Amniotic stem cell (primary cell): ENCODE measurements at places on chromosomes 11 and 22.

DNA sequence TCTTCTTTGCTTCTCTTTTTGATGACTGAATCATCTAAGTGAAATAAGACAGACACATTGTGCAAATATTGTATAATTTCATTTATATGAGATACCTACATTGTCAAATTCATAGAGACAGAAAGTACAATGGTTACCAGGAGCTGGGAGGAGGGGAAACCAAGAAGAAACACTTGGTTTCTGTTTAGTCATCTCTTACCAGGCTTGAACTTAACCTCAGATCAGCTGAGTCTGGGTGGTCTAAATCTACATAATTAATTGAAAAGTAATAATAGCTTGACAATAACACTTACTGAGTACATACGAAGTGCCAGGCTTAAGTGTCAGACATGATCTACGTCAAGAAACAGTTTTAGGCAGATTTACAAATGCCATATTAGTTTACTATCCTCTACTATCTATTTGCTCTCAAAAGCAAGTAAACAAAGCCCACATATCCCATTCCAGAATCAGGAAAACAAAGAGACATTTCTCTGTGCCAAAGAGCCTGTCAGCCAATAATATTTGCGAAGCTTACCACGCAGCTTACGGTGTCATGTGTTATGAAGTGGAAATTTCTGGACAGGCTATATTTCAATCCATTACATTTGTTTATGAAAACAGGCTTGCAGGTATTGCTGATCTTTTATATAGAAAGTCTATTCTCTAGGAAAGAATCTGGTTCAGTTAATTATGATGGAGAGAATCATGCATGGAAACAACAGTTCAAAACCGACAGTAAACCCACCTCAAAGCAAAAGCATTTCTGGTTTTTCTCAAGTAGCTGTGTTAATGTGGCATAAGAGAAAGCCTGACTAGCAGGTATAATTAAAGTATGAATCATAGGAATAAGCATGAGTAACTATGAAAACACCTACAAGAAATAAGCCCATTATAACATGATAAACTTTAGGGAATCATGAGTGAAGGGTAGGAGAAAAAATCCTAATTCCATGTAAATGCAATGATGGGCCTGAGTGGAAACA is 2.7 kb upstream of the ARHGAP42 start:
- DNase-seq = no peak

DNA sequence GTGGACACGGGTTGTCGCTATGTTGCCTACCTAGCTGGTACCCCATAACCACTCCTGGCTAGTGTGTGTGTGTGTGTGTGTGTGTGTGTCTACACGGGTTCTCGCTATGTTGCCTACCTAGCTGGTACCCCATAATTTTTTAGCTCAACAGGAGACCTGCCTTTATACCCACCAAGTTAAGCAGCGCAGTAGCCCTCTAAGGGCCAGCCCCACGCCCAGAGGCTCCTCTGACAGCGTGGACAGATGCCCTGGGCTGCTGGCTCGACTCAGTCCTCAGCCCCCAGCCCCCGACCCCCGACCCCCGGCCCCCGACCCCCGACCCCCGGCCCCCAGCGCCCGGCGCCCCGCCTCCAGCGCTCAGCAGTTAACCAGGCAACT is 351 bp upstream of the AKIP1 start:
- DNase-seq = no peak

DNA sequence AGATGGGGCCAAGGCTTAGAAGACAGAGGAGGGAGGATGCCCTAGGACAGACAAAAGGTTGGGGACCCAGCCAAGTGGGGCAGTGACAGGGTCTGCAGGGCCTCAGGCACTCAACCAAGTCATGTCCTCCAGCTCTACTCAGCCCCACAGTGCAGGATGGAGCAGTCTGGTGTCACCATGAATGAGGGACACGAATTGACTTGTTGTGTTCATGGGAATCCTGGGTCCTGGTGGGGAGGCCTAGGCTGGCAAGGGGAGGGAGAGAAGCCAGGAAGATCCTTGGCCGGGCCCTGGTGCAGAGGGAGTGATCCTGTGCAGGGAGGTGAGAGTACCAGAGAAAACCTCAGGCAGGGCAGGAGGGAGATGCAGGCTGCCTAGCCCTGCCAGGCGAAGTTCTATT is 12.0 kb downstream of the P2RY6 start:
- DNase-seq = no peak

- DNase-seq = no peak
These were observed 160.1 kb downstream of the SWAP70 start for GRCh38 chr11:9823887-9824385.

- no peak for DNase-seq
These were observed 5.8 kb upstream of the KDM2A start for GRCh38 chr11:67113231-67113721.

DNA sequence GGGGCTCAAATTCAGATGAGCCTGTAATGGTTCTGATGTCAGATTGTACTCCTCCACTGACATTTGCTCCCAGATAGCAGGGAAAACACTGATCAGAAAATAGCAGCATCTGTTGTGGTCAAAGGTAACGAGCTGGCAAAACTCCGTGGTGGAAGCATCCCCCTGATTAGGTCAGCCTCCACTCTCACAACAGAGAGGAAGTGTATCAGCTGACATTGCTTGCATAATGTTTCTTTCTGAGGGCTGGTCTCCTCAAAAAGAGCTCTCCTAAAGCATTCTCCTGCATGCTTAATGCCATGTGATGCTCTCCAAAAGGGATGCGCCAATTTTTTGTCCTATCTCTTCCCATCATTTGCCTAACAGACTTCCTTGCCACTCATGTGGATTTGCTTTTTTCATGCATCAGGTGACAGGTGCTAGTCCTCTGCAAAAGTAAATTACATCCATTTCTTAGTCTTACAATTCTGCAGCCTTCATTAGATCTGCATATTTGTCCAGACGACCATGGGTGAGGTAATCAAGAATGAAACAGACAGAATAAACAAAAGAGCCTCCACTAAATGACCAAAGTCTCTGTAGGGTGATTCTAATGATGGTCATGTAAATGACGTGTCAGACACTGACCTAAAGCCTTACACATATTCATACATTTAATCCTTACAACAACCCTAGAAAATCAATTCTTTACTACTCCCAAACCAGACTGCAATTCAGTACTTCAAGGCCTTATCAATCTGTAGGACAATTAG is 6.4 kb upstream of the TENM4 start:
- DNase-seq = no peak

GRCh38 chr11:2382936-2383851 is 6.1 kb downstream of the CD81 start:
- no peak for DNase-seq

GRCh38 chr11:45768486-45768885 is 36.5 kb upstream of the SLC35C1 start:
- DNase-seq = no peak

DNA sequence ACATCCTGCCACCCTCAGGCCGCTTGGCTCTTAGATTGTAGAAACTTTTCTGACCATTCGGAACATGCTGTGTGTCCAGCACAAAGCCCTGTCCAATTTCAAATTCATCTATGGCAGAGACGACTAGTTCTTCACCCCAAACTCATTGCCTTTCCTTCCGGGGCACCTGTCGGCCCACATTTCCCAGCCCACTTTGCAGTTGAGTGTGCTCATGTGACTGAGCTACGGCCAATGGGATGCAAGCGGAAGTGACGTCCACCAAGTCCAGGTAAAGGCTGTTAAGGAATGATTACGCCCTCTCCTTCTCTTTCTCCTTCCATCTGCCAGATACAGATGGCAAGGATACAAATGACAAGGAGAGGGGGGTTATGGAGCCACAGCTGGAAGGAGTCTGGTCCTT is 32.5 kb downstream of the SYT13 start:
- DNase-seq = no peak

DNA sequence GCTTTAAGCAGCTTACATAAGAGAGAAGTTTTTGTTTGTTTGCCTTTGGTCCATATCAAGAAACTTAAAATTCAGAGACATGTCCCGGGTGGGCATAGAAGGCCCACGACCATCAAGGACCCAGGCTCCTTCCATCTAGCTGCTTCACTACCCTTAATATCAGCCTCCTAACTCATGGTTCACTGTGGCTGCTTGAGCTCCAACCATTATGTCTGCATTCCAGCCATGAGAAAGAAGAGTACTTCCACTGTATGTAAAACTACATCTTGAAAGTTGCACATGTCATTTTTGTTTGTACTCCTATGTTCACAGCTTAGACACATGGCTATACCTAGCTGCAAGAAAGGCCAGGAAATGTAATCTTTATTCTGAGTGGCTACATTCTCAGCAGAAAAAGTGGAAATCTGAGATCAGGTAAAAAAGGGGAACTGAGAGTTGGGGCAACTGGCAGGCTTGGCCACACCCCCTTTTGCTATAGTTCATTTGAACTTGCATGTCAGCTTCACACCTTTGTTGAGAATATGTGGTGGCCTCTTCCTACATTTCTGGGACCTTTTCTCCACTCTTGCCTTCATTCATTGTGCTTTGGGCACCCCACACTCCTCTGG is 81.3 kb upstream of the TP53I11 start:
- no peak for DNase-seq

DNA sequence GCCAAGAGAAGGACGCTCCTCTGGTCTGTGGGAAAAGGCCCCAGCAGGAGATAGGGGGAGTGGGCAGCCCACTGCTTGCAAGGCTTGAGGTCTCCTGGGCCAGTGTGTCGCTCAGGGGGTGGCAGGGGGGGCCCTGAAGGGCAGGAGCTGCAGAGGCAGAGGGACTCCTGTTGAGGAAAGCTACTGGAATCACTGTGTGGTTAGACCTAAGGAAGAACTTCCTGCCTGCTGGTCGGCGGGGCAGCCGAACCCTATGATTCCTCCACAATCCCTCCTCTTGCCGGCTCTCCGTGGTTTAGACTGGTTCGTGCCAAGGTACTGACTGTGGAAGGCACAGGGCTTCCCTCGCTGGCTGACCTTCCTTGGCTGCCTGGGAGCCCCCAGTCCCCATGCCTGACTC is 6.2 kb downstream of the GP1BB start:
- no peak for DNase-seq

GRCh38 chr11:33874433-33874832 is 17.4 kb downstream of the LMO2 start:
- DNase-seq = no peak

GRCh38 chr11:102967497-102967896 is 12.0 kb upstream of the MMP13 start:
- no peak for DNase-seq

GRCh38 chr22:48567213-48567975 is 1260.3 kb downstream of the BRD1 start:
- DNase-seq = no peak

DNA sequence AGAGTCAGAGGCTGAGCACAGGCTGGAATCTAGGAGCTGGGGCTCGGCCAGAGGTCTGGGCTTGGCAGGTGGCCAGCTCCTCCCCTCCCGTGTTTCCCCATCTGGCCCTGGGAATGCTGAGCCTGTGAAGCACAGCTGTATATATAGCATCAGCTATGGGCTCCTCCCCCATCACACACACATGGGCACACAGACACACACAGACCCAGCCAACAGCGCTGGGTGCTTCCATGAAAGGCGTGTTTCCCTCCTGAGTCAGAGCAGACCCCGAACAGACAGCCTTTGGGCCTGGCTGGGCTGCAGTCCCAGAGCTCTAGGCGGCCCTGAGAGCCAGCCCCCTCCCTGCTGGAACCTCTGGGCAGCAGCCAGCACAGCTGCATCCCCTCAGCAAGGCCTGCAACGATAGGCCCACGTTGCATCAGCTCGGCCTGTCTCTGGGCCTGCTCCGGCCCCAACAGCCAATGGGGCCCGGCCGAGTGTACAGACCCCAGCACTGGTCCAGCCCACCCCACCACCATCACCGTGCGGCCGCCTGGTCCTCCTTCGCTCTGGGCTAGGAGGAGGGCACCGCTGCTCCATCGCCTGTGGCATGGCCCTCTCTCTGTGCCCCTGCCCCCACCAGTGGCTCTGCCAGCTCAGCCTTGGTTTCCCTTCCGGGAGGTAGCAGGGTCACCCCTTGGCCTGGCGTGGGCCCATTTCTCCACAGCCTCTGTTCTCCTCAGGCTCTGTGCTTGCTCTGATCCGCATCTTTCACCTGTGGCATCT is 7.6 kb upstream of the SERPINH1 start:
- DNase-seq = peak; percentile 91

DNA sequence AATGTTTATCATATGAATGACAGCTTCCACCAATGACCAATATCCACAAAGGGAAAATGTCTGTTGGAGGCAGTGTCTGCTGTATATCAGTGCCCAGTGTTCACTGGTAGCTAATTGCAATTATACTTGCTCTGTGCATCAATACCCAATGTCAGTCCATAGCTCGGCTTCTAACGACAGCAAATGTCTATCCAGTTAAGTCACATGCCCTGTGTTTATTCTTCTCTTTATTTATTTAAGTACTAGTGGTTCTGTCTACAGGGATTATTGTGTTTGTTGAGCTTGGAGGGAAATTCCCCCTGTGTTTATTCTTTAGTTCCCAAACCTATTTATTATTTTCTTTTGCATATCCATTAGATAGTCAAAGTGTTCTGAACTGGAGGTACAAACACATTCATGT is 18.6 kb downstream of the TSKU start:
- DNase-seq = no peak

GRCh38 chr11:60834742-60835533 is 7.0 kb upstream of the CCDC86 start:
- DNase-seq = no peak

DNA sequence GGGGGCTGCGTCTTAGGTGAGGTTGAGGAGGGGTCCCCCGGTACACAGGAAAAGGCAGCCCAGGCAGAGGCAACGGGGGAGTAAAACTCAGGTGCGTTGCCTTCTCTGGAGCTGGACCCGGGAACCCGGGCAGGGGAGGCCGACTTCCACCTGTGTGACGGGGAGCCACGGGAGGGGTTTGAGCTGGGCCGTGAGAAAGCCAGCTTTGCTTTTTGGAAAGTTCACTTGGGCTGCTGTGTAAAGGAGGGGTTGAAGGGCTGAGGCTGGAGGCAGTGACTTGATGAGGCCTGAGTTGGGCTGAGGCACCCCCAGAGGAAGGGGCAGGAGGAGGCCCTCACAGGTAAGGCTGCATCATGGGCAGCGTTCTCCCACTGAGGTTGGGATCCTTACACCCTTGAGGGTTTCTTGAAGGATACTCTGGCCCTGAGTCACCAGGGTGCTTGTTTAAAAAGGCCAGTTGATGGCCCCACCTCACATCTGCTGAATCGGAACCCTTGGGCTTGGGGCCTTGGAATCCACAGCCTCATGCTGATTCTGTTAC is 47.2 kb downstream of the CHRDL2 start:
- DNase-seq = no peak
